ENCODE measurements at places on chromosomes 11 and 22.

DNA sequence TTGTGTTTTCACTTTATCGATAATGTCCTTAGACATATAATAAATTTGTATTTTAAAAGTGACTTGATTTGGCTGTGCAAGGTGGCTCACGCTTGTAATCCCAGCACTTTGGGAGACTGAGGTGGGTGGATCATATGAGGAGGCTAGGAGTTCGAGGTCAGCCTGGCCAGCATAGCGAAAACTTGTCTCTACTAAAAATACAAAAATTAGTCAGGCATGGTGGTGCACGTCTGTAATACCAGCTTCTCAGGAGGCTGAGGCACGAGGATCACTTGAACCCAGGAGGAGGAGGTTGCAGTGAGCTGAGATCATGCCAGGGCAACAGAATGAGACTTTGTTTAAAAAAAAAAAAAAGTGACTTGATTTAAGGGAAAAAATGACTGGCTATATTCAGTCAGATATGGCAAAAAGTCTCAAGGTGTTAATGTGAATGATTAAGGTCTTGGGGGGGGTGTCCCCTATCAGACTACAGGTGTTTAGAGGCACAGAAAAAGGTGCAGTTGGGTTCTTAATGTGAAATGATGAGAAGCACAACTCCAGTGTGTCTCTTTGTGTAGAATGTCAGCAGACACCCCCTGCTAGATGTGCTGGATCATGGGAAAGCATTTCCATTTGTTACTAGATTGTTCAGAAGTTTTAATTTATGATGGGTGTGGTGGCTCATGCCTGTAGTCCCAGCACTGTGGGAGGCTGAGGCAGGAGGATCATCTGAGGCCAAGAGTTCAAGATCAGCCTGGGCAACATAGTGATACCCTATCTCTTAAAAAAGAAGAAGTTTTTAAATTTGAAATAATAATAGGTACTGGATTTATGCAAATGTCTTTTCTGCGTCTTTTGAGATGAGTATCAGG, 17.0 kb downstream of the NEAT1 start:
- no peak for DNase-seq

GRCh38 chr22:23583836-23584235, 3.7 kb upstream of the IGLL1 start:
- no peak for DNase-seq

DNA sequence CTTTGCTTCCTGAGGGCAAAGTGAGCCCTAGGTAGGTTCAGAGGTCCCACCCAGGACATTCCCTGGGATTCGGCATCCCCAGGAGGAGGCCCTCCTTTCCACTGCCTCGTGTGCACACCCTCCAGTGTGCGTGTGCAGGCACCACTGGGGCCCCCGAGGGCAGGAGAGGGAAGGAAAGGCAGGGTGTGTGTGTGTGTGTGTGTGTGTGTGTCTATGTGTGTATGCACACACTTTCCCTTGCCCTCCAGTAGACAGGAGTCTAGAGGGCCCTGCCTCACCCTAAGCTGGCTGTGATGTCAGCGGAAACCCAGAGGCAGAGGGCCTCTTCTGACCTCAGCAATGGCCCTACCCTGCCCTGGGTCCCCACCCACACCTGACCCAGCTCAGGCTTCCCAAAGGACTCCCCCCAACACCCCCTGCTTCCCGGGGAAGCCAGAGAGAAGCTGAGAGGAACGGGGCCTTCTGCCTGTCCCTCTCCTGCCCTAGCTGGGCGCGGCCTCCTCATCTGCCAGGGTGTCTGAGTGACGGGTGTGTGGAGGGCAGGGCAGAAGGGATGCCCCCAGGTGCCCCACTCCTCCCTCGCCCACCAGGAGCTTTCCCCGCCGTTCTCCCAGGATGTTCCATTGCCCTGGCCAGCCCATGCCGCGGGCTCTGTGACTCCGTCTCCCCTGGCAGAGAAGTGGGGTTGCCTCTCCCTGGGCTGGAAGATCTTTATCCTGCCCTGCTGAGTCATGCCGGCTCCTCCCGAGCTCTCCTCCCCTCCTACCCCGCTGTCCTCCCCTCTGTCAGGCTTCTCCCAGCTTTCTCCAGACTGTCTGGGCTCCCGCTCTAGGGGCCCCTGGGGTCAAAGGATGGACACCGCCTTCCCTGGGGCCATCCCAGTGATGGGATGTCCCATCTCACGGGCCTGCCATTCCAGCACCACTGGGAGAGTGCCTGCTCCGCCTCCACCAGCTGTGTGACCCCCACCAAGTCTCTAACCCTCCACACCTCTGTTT, 6.0 kb upstream of the CLCF1 start:
- no peak for DNase-seq

GRCh38 chr11:68342459-68343158, 30.2 kb downstream of the LRP5 start:
- DNase-seq, result no peak

- DNase-seq, result no peak
These were observed 2.9 kb upstream of the TUBGCP6 start for GRCh38 chr22:50247748-50248147.
